ENCODE measurements at places on chromosomes 11 and 22.

GRCh38 chr11:43580735-43581369, 99.7 kb upstream of the HSD17B12 start:
- no peak for DNase-seq

- no peak for DNase-seq
These were observed 677.7 kb downstream of the BRD1 start for GRCh38 chr22:49149721-49150608.

GRCh38 chr11:14186046-14186775, 172.8 kb downstream of the RRAS2 start:
- no peak for DNase-seq

GRCh38 chr11:44747316-44747715, 20.6 kb downstream of the TSPAN18 start:
- peak; percentile 68 for DNase-seq

GRCh38 chr11:119432484-119433357, 9.7 kb upstream of the THY1 start:
- peak; percentile 70 for DNase-seq

All from AG09309 (cell line).